A549 treated with dexamethasone at 1 μM for 4 hours (cell line): ENCODE measurements at places on chromosomes 2 and 18. TPM values are rescaled to one million over a fixed set of nuclear protein-coding genes. Genes with fewer than 3 reads are reported as not detected.

DLGAP1 gene
- total RNA-seq = 0.02 to 0.06 TPM (median 0.04 TPM) in 3 of 5 replicates, not detected in the others

ZNF892 gene
- 0.36 to 0.91 TPM (median 0.69 TPM) in 5 replicates for total RNA-seq

FBXO48 gene
- 0.43 to 0.64 TPM (median 0.53 TPM) in 5 replicates for total RNA-seq

TFPI gene
- total RNA-seq = 40.9 to 60.9 TPM (median 48.9 TPM) in 5 replicates

SPRED2 gene
- 31.0 to 41.3 TPM (median 36.3 TPM) in 5 replicates for total RNA-seq

STK16 gene
- 25.9 to 30.2 TPM (median 28.5 TPM) in 5 replicates for total RNA-seq

GREB1L gene
- total RNA-seq = 3.5 to 7.5 TPM (median 5.3 TPM) in 5 replicates

DSC2 gene
- 0.64 to 1.1 TPM (median 1.0 TPM) in 5 replicates for total RNA-seq

ALPG gene
- 0.37 to 0.74 TPM (median 0.49 TPM) in 5 replicates for total RNA-seq

MEIS1 gene
- total RNA-seq = 1.4 to 2.4 TPM (median 1.8 TPM) in 5 replicates

GPR155 gene
- 0.18 to 0.52 TPM (median 0.40 TPM) in 5 replicates for total RNA-seq
